Fibroblast of mammary gland (primary cell): ENCODE measurements at places on chromosomes 1 and 21.

GRCh38 chr1:228279722-228280105 is 71.9 kb downstream of the OBSCN start:
- no peak for DNase-seq

DNA sequence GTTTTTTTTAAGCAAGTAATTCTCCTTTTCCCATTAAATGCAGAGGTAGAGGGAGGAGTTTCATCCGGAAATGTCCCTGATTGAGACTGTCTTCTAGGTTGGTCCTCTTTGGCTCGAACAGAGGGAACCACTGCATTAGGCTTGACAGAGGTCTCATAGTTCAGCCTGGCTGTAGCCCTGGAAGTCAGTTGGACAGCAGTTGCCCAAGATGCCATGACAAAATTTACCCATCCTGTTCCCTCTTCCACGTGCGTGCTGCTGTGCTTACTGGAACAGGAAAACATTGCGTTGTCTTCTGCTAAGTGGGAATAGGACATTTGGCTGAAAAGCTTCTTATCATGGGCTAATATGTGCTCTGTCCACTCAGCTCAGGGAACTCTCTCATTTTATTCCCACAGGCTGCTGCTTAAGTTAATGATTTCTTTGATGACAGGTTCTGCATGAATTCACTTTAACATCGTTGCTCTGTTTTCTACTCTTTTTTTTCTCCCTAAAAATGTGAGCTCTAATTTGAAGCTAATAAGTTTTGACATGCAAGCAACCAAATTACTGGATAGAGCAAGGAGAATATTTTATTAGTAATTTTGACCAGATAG is 18.0 kb downstream of the KCNK1 start:
- DNase-seq: no peak

DNA sequence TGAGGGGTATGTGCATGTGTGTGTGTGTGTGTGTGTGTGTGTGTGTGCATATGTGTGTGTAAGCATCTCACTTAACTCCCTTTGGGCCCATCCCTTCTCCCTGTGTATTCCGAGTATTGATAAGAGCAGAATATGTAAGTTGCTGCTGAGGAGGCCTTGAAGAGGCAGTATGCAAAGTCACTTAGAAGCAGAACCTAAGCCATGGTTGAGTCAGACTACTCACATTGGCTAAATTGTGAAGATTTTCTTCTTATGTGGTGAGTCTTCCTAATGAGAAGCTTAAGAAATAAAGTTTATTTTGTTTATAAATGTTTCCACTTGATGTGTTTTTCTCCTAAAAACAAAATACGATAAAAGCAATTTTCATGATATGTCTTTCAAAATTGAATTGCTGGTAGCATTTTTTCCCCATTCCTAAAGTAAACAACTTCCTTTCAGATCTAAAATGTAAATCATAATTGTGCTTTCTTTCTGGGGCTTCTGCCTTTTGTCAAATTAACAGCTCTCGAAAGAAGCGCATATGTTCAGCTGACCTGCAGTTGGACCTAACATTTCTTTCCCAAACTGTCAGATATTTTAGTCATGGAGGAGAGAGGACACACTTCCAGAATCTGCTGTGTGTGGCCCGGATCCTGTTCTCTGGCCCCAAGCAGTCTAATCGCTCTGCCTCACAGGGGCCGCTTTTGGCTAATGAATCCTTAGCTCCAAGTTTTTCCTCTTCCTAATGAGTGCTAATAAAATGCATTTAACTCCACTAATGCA is 284.0 kb downstream of the DUSP10 start:
- DNase-seq: peak; percentile 48

- no peak for DNase-seq
These were observed 37.0 kb upstream of the GORAB start for GRCh38 chr1:170495006-170495405.

- DNase-seq: no peak
These were observed 530.3 kb downstream of the MATN1 start for GRCh38 chr1:30192969-30193630.

DNA sequence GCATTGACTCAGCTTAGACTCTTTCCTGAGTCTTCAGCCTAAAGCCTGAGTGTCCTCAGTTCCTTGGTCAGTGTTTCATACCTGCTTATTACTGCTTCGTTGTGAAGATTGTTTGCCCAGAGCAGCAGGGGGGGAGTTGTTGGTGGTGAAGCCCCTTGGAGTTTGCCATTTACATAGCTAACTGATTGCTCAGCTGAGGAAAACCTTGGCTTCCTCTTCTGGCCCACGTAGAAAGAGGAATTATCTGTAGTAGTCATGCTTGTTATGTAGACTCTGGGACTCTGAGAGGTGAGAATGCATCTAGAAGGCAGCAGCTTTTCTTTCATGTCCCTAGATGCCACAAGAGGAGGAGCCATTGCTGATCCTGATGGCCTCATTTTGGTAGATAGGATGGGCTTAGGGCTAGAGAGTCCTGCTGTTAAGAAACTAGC is 125.9 kb downstream of the MAST2 start:
- peak; percentile 82 for DNase-seq

GRCh38 chr1:207918011-207918410 is 7.1 kb upstream of the CD34 start:
- DNase-seq: no peak

GRCh38 chr1:1212780-1213344 is 1.1 kb downstream of the TNFRSF4 start:
- DNase-seq: no peak

- no peak for DNase-seq
These were observed 33.8 kb downstream of the PRSS38 start for GRCh38 chr1:227849251-227849650.

GRCh38 chr1:109065137-109065536 is 10.7 kb downstream of the TAF13 start:
- DNase-seq: no peak

GRCh38 chr1:938088-938683 is 14.5 kb downstream of the SAMD11 start:
- no peak for DNase-seq

- no peak for DNase-seq
These were observed 21.2 kb upstream of the LRRC8C start for GRCh38 chr1:89611721-89612120.

GRCh38 chr1:192151176-192151575 is 7.1 kb upstream of the RGS18 start:
- DNase-seq: no peak

DNA sequence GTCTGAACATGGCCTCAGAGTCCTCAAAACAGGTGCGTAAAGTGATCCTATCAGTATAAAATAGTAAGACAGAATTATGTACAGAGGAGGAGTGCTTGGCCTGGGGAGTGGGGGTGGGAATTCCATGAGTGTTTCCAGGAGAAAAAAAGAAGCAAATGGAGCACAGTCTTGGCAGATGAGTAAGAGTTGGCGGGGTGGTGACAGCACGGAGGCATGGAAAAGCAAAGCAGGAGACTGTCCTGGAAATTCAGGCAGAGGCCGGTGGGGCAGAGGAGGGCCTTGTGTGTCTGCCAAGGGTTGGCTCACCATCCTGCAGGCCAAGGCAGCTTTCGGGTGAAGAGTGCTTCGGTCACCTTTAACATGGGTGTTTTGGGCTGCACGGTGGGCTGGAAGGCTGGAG is 63.4 kb downstream of the OPTC start:
- DNase-seq: peak; percentile 87

GRCh38 chr1:42847111-42847595 is 740 bp downstream of the ZNF691 start:
- DNase-seq: no peak

- DNase-seq: peak; percentile 35
These were observed 510 bp upstream of the IL10RB start for GRCh38 chr21:33265664-33266049.

- no peak for DNase-seq
These were observed 35.5 kb downstream of the MAN1C1 start for GRCh38 chr1:25651824-25652741.

DNA sequence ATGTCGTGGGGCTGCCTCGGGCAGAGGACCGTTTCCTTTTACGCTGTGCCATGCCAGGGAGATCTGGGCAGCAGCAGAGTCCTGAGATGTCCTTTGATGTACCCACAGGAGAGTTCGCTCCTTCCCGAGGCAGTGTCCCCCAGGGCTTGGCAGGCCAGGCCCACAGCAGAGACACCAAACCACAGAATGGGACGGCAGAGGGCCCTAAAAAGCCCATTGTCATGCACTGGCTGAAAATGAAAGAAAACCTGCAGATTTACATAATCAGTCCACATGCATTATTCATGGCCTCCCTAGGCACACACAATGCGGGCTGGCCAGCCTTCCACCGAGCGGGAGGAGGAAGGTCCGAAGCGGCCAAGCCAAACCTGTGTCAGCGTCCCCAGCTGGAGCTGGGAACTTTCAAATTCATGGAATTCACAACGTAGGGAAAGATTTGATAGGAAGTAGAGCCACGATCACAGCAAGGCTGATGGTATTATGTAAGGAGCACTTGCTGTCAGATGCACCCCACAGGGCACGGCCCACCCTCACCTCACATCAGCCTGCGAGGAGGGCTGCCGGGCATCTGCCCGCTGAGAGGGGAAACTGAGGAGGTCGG is 25.3 kb upstream of the EFHD2 start:
- no peak for DNase-seq

GRCh38 chr1:212121779-212122178 is 86.2 kb downstream of the DTL start:
- no peak for DNase-seq

GRCh38 chr1:113760102-113761080 is 1.1 kb upstream of the PHTF1 start:
- DNase-seq: no peak

GRCh38 chr1:178220094-178220493 is 126.2 kb downstream of the RASAL2 start:
- peak; percentile 74 for DNase-seq

DNA sequence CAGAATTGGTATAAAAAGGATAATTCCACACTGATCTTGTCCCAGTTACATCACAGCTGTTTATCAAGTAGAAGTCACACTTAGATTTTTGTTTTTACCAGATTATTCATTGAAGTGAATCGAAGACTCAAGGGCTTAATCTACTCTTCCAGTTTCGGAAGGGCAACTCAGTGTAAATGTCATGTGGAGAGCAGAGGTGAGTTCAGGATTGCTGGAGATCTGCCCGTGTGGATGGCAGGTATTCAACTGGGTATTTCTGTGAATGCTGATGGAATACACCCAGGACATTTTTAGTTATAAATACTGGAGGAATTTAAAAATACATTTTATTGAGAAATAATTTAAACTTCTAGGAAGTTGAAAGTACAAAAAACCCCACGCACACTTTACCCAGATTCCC is 19.4 kb downstream of the CC2D1B start:
- DNase-seq: no peak

- peak; percentile 27 for DNase-seq
These were observed 505.2 kb downstream of the SMYD3 start for GRCh38 chr1:246001837-246002230.

DNA sequence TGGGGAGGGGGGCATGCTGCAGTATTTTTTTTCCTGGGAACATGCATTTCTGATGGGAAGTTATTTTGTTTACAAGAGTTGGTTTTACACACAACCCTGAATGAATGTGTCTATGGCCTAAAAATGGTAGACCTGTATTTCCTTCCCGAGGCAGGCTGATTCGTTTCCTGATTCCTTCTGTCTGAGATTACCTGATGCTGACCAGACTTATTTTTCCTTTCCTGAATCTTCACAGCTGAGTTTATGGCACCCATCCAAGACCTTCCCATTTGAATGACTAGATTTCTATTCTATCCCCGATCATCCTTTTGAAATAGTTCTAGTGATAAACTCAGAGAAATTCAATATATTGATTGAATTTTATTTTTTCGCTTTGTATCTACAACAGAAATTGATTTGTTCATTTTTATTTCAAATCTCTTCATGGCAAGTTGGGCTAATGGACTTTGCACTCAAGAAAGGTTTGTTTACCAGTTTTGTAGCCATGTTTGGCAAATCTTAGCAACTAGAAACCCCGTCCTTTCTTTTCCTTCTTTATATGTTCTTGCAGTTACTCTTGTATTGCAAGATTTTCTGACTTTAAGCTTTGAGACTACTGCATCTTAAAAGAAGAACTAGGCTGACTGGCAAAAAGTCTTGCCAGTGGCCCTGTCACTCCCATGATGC is 15.9 kb upstream of the PLEKHM2 start:
- no peak for DNase-seq

DNA sequence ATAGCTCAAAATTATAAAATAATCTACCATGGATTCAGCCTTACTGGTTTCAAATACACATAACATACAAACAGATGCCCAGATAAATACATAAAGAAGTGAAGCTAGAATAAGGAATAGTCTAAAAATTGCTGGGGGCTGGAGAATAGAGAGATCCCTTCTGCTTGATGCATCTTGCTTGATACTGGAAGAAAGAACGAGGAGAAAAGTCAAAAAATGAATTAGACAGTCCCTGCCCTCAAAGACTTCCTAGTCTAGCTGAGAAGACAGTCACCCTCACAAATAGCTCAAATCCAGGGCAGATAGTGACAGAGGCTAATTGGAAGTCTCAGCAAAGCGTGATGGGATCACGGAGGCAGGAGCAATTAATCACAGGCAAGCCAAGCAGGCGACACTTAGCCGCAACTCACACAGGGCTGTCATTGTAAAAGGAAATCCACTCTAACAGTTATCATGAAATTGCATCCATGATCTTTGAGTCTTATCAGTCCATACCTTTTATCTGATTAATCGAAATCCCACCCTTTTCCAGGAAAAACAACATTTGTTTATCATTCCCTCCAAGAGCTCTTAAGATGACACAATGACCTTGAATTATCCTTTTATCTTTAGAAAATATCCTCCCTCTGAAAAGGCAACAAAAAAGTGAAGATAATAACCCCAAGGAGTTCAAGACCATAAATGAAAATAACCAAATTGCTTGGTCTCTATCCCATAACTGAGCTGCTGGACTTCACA is 59.7 kb upstream of the TIAM1 start:
- DNase-seq: no peak

DNA sequence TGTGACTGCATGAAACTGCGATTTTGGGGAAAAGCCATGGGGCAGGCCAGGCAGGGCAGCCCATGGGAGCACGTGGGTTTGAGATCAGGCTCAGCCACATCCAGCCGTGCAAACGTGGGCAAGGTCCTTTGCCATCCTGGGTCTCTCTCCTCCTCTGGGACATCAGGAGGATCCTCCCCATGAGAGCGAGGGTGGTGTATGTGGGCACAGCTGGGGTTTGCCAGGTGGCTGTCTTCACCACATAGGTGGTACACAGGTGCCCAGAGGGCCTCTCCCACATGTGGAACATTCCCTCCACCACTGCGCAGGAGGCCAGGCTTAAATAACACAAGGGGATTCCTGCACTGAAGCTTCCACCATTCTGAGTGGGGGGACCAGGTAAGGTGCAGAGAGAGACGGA is 136.7 kb downstream of the DMRTB1 start:
- DNase-seq: no peak

DNA sequence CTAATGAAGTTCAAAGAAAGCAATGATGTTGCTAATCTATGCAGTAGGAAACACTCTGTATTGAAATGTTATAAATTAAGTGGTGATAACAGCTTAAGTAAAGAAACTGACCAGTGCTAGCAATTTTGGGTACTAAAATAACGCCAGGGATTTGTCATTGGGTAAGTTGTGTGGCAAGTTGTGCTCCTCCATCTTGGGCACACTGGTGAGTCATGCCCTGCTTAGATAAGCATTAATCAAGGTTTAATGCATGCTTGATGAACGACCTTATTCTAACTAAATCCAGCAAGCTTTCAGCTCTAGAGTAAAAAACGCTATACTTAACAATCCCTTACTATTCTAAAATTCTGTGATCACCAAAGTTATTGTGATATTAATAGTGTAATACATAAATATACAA is 25.2 kb downstream of the VAMP4 start:
- peak; percentile 35 for DNase-seq

- DNase-seq: peak; percentile 18
These were observed 273.7 kb downstream of the SRGAP2C start for GRCh38 chr1:121458291-121459048.

GRCh38 chr1:85911742-85912141 is 203.5 kb upstream of the ZNHIT6 start:
- peak; percentile 24 for DNase-seq

GRCh38 chr1:61490924-61491323 is 234.0 kb downstream of the TM2D1 start:
- no peak for DNase-seq
